ENCODE measurements at places on chromosomes 1 and 21.
A peak's percentile ranks its signal among the peaks of the same experiment; 100 is the strongest.

- no peak for DNase-seq
Measured at GRCh38 chr1:7400566-7400965, 370.5 kb upstream of the VAMP3 start.

DNA sequence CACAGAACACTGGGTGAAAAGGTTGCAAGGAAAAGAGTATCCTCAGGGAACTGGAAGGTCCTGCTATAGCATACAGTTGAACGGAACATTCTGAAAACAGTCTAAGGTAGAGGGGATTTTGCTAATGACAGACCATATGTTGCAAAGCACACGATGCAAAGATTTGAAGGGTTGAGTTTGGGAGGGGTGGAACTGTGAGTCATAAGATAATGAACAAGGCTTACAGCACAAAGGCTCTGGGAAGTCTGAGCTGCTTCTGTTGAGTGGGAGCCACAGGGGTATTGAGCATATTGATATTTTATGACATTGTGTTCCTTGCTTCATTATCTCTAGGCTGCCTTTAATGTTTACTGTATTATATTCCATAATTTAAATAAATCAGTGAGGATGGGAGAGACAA, 104.9 kb downstream of the PLPPR4 start:
- no peak for DNase-seq

GRCh38 chr1:30964706-30965105, 56.1 kb upstream of the SDC3 start:
- no peak for DNase-seq

GRCh38 chr1:153921080-153921802, 1.5 kb downstream of the GATAD2B start:
- DNase-seq = no peak

DNA sequence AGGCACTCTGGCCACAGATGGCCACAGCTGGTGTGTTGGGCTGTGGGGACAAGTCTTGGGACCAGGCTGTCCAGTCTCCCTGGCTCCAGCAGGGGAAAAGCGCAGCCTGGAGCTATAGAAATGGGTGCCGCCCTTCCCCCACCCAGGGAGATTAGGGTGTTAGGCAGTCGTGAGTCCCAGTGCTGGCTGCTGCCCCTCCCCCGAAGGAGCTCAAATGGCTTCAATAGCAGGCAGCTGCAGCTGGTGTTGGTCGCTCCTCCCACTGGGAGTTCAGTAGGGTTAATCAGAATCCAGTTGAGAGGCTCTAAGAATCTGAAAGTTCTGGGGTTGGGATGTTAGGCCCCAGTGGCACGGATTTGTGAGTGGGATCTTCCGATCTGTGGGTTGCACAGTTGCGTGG, 595.6 kb upstream of the PKN2 start:
- DNase-seq = no peak

GRCh38 chr1:208868554-208868953, 624.4 kb upstream of the PLXNA2 start:
- no peak for DNase-seq

DNA sequence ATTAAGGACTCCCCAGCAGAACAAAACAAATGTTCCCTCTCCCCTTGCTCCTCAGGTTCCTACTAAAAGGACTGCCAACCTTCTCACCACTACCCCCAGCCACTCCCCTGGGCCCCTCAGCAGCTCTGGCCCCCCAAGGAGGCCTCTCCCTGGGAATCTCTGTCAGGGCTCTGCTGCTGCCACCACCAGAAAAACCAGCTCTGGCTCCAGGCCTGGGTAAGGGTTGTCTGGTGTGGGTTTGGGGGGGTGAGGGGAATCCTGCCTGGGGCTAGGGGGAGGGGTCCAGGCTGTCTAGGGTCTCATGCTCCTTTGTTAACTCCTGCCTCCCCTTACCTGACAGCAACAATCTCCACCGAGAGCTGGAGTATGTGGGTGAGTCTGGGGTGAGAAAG, 4.8 kb downstream of the NECTIN4 start:
- DNase-seq = no peak

DNA sequence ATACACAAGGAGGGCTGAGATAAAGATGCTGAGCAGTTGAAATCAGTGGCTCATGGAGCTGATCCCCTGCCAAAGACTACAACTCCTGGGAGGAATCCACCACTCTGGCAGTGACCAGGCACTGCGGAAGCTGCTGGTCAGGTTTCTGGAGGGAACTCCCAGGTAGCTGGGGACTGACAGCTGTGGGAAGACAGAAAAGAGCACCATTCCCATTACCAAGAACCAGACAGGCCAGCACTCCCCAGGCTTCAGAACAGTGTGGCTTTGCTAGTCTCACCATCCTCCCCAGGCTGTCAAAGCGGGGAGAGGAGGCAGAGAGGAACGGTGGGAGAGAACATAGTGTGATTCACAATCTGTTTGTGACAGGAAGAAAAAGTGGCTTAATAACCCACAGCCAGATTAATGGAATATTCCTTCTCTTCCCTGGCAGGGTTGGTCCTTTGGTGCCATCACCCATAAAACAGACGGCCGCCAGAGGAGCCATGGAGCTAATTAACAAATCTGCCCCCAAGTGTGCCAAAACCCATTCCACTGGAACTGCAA, 92.1 kb downstream of the MAB21L3 start:
- no peak for DNase-seq

GRCh38 chr1:56397811-56398231, 181.5 kb downstream of the PLPP3 start:
- DNase-seq = no peak

GRCh38 chr1:86231076-86231475, 74.5 kb upstream of the COL24A1 start:
- DNase-seq = no peak

GRCh38 chr21:16287046-16287445, 557.3 kb downstream of the USP25 start:
- no peak for DNase-seq

GRCh38 chr21:29656504-29657239, 283.1 kb downstream of the GRIK1 start:
- no peak for DNase-seq

- DNase-seq = no peak
Measured at GRCh38 chr1:109357616-109358015, 40.1 kb downstream of the SORT1 start.

DNA sequence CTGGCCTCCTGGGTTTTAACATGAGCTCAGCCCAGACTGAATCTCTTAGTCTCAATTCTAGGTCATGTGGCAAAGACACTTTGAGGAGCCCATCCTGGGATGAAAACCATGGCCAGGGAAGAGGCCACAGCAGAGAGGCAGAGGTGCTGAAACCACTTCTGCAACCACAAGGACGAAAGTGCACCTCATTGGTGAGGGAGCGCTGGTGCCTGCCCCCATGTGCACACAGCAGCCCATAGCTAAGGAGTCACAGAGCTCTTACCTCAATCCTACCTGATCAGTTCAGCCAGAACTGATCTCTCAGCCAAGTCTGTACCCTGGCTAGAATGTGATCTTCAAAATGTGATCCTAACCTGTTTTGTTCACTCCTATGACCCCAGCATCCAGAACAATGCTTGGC, 32.9 kb upstream of the SRP9 start:
- no peak for DNase-seq

GRCh38 chr1:201149400-201149799, 4.9 kb downstream of the TMEM9 start:
- no peak for DNase-seq

DNA sequence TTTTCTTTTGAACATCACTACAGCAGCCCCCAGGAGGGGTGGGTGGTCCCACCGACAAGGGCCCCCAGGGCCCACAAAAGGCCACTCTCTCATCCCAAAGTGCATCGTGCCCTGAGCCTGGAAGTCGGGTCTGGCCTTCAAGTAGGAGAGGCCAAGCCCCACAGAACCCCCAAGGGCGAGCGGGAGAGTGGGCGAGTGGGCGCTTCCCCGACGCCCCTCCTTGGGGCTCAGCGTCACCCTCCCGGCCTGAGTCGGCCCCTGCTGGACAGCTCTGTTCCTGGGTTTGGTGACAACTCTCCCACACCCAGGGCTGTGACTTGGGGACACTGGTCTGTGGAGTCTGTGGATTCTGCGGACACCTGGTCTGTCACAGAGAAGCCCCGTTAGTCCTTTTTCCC, 42.2 kb upstream of the COL18A1 start:
- DNase-seq = no peak

DNA sequence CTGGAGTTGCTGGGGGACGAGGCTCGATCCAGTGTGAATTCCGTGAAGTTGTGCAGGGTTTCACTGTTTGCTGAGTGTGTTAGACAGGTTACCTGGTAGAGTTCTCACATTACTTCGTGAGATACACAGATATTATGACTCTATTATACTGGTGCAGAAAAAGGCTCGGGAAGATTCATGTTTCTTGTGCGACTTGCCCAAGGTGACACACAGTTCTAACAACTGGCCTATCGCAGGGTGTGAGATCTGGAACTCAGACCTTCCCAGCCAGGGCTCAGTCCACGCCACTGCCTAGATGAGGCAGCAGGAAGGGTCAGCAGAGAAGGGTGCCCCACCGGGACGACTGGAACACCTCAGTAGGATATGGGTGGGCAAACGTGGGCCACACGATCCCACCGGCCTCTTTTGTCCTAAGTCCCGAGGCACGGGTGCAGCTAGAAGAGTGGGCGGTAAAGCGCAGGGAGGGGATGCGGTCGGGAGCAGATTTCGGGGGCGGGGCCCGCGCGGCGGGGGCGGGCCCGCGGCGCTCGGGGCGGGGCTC, 296 bp upstream of the RNPEP start:
- peak; percentile 58 for DNase-seq

DNA sequence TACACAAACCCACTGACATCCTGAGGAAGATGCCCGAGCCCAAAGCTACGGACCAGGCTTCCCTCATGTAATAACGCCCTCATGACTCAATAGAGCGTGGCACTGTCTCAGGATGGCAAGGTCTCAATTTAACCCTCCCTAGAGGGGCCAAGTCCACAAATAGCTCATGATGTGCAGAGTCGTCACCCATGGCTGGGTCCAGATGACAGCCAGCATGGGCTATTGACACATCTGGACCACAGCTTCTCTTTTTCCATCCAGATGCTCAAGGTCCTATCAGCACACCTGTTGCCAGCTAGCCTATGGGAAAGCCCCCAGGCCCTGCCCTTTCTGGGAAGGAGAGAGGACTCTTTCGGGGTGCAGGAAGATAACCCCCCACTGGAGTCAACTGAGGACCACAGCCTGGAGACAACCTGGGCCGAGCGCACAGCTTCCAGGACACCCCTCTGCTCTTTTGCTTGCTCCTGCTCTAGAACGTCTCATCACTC, 2.8 kb downstream of the LAPTM5 start:
- no peak for DNase-seq

DNA sequence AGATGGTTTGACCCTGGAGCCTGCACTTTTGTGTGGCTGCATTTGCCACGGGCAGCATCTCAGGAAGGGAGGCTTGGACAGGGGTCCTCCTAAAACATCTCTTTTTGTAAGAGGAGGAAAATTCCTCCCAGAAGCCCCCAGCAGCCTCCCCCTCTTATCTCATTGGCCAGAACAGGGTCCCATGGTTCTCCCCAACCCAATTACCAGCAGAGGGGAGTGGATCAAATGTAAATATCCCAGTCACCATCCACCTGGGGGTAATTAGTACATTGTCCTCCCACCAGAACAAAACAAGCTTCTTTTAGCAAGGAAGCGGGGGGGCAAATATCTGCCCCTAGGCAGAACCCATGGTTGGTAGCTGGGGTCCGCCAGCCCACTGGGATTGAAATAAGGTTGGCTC, 44.7 kb upstream of the TENT5B start:
- DNase-seq = no peak

DNA sequence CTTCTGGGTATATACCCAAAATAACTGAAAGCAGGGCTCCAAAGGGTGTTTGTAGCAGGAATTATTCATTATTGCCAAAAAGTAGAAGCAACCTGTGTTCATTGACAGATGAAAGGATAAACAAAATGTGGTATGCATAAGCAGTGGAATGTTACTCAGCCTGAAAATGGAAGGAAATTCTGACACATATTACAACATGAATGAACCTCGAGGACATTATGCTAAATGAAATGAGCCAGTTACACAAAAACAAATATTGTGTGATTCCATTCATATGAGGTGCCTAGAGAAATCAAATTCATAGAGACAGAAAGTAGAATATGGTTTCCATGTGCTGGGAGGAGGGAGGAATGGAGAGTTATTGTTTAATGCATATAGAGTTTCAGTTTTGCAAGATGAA, 86.3 kb upstream of the ARTN start:
- DNase-seq = no peak

GRCh38 chr1:229643996-229644745, 18.1 kb downstream of the URB2 start:
- no peak for DNase-seq

DNA sequence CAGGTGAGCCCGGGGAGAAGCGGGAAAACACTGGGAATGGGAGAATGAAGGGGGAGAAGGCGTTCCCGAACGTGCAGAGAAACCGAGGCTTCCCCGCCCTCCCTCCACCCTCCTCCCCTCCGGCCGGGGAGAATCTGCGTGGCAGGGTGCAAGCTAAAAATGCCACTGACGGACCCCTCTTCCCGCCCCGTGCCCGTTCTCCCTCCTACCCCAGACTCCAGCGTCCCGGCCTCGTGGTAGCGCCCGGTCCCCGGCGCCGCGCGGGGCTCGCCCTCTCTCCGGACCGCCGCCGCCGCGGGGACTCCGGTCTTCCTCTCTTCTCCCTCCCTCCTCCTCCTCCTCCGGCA, 81.6 kb upstream of the AK4 start:
- DNase-seq = no peak

DNA sequence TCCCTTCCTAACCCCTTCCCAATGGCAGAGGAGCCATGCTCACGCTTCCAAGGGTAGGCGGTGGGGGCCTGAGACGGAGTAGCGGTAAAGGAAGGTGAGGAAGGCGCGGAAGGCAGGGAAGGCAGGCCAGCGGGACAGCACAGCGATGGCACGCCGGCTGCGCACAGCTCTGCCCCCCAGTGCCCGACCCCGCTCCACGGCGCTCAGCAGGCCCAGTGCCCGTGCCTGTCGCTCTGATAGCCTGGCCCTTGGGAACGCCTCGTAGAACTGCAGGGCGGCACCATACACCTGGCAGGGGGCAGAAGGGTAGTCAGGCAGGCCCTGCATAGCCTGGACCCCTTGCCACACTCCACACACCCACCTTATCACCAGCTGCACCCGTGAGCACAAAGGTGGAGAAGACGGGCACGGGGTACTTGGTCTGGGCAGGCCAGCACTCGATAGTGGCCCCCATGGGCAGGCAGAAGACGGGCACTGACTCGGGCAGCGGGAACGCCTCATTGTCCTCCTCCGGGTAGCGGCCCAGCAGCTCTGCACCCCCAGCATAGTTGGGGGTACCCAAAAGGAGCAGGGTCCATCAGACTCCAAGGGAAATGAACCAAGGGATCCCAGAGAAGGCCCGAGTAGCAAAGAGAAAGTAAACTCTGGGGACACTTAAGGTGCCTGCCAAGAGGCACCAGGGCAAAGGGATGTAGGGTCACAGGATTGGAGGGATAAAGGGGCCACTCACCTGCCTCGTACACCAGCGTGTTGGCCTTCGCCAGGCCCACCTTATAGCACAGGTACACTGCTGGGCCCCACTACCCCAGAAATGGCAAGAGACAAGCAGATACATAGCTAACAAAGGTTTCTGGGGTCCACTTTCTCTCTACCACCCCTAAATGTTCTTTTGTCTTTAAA, 4.4 kb downstream of the DENND4B start:
- no peak for DNase-seq

GRCh38 chr21:22278366-22278765, 1280.2 kb downstream of the NCAM2 start:
- no peak for DNase-seq

- no peak for DNase-seq
Measured at GRCh38 chr1:65317866-65318653, 8.7 kb downstream of the DNAJC6 start.

- no peak for DNase-seq
Measured at GRCh38 chr1:83802023-83802422, 196.9 kb downstream of the TTLL7 start.

Measured in activated CD4-positive, alpha-beta T cell treated with anti-CD3 and anti-CD28 coated beads for 24 hours (primary cell).